ENCODE measurements at places on chromosomes 1 and 21.

DNA sequence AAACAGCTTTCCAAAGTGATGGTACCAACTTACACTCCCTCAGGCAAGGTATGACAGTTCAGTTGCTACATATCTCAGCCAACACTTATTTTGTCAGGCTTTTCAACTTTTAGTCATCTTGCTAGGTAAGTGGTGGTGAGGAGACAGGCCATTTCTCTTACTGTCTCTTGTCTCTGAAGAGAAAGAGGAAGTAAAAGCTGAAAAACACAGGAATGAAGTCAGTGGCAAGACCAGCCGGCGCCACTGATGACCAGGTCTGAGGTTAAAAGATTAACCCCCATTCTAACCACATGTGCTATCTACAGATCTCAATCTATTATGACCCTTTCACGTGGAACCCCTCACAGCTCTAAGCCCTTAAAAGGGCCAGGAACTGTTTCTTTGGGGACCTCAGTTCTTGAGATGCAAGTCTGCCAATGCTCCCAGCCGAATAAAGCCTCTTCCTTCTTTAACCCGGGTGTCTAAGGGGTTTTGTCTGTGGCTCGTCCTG, 4.2 kb downstream of the ADCY10 start:
- no peak for DNase-seq

GRCh38 chr1:162703708-162704107, 71.4 kb downstream of the DDR2 start:
- no peak for DNase-seq

DNA sequence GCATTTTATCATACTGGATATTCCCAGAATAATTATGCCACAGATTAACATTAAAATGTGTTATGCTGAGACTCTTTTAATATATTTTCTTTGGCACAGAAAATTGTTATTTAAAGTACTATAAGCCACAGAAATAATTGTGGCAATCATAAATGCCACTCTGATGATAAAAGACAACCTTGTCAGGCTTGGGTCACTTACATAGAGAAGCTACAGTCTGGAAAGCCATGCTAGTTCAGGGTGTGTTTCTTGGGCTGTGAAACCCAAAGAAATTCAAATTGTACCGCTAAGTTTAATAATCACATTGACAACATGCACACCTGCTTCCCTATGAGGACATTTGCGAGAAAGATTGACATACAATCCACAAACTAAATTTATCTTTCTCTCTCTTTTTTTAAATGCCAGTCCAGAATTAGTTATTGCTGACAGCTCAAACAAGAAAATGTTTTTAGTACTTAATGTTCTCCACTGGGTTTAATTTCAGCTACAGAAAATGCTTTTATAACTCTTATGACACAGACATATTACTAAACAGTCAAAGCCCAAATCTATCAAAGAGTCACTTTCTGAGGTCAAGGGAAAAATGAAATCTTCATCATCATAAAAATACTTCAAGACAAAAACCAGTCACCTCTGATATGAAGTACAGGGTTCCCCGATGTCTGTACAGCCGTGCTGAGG, 38.7 kb downstream of the TTC13 start:
- DNase-seq: no peak

DNA sequence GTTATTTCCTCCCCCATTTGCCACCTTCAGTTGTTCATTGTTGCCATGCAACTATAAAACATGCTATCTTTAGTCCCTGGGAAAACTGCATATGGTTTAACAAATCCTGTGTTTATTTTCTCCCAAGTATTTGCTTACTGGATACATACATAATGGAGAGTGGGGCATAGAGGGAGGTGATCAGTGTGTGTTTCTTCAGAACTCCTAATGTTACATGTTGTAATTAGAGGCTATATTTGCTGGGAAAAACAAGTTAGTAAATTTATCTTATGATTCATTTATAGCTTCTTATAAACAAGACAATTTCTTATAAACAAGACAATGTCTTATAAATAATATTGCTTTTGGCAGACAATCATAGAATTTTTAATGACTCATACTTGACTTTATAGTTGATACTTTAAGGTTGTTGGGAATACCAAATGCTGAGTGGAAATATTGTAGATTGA, 7.3 kb upstream of the GIPC2 start:
- no peak for DNase-seq

GRCh38 chr1:206873603-206874188, 8.3 kb downstream of the IL20 start:
- no peak for DNase-seq

GRCh38 chr1:145858238-145858900, 512 bp downstream of the PIAS3 start:
- no peak for DNase-seq

DNA sequence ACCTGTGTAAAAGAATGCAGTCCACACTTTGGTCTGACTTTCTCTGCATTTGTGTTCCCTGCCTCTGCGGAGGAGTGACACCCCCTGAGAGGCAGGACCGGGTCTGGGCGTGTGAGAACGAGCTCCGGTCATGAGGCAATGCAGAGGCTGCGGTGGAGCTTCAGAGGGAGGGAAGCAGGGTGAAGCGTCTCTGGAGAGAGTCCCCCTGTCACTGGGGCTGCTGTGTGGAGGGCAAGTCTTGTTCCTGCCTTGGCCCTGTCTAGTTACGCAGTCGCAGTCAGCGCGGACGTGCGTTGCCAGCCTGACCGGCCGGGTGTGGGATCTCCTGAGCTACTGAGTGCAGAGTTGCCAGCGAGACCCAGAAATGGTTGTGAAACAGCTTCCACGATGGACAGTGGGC, 48.5 kb downstream of the BACE2 start:
- no peak for DNase-seq

DNA sequence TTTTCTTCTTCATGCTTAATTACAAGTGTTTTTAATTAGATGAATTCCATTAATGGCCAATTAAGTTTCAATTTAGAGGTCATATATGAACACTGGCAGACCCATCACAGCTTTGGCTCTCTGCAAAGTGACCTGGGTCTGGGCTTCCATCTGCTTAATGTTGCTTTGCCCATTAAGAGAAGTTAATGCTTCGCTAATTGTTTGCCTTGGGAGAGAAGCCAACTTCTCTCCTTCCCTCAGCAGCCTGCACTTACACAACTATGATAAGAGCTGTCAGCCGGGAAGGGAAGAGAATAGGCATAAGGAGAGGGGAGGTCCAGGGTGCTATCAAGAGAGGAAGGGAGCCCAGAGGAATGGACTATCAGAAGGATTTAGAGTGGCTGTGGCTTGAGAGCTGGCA, 29.0 kb upstream of the CCDC190 start:
- DNase-seq: no peak

- no peak for DNase-seq
Observed at GRCh38 chr1:93874025-93874651, 4.9 kb downstream of the DNTTIP2 start.

DNA sequence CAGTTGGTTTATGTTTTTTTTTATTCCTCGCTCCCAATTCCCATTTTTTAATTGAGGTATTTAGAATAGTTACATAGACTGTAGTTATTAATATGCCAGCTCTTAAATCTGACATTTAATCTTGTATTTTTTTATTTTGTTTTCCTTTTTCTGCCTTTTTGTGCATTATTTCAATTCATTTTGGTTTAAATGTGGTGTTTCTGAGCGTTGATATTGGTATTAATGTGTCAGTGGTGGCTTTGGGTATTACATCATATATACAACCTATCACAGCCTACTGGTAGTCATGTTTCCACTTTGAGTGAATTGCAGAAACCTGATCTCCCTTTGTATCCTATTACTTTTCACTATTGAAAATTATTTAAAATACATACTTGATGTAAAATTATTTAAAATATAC, 1027.3 kb downstream of the KCNT2 start:
- no peak for DNase-seq

GRCh38 chr21:31537872-31538576, 121.5 kb upstream of the SOD1 start:
- no peak for DNase-seq

- DNase-seq: no peak
Observed at GRCh38 chr1:47676311-47677054, 238.6 kb downstream of the FOXD2 start.

DNA sequence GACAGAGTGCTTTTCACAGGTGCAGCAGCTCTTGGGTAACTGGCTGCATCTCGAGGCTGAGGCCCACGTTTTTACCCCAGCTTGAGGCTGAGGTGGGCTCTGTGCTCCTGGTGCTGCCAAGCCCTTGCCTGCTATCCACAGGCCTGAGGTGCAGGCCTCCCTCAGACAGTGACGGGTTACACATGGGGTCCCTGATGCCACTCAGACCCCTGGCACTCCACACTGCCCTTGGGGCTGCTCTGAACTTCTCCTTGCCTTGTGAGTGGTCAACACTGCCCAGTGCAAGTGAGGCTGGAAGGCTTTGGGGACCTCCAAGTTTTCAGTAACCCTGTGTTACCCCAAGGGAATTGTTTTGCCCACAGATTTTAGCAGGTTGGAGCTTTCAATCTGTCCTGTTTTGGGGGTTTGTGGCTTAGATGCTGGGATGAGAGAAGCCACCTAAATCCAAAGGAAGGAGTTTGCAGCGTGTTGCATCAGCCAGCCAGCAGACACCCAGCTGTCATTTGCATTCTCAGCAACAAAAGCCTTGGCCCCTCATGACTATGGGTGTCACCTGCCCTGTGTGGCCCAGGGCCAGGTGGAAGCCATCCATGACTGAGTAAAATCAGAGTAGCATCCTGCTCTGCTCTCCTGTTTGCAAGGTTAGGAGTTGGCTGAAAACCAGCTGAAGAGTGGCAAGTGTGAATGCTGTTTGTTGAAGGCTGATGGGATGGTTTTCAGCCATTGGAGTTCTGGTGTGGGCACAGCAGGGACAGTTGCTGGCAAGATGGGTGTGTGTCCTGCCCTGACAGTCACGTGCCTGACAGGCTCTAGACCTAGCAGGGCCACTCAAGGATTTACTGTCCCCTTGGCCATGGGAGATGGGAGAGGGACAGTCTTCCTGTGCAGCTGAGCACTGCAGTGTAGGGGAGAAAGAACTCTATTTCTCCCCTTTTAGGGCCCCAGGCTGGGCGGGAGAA, 3.2 kb downstream of the RNF187 start:
- no peak for DNase-seq

- no peak for DNase-seq
Observed at GRCh38 chr1:226618380-226618779, 69.8 kb downstream of the STUM start.

DNA sequence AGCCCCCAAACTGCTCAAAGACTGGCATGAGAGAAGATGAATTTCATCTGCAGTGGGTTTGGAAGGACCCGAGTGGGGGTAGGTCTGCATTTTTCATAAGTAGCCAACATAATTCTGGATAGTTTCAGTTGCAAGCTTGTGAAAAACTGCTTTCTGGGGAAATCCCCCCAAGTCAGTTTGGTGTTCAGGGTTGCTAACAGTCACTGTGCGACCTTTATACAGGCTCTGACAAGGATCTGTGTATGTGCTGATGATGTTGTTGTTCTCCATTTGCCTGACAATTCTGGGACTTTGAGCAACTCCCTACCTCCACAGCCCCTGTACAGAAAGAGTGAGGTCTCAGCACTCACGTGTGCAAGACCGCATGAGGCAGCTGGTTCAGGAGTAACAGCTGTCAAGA, 87.9 kb downstream of the SUSD4 start:
- DNase-seq: no peak

GRCh38 chr21:46437096-46437498, 21.6 kb upstream of the DIP2A start:
- no peak for DNase-seq

- no peak for DNase-seq
Observed at GRCh38 chr1:6108937-6109614, 63.4 kb downstream of the KCNAB2 start.

GRCh38 chr1:34587761-34588160, 167.1 kb upstream of the GJB5 start:
- DNase-seq: no peak

DNA sequence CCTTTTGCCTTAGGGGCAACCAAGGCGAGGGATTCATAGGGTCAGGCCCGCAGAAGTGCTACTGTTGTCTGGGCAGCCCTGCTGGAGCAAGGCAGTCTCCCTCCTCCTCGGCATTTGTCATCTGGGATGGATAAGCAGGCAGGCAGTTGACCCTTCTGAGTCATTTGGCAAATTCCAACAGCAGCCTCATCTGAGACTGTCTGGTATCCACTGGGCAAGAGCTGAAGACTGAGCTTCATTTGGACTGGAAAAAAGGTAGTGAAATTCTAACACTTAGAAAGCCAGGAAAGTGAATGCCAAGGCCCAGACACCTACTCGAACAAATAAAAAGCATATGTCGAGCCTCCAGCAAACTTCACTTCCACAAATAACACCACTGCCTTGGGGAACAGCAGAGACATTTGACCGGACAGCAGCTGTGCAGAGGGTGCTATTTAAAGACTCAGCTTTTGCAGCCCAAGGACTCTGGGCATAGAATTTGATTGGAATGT, 4.0 kb upstream of the ZBTB40 start:
- DNase-seq: no peak

DNA sequence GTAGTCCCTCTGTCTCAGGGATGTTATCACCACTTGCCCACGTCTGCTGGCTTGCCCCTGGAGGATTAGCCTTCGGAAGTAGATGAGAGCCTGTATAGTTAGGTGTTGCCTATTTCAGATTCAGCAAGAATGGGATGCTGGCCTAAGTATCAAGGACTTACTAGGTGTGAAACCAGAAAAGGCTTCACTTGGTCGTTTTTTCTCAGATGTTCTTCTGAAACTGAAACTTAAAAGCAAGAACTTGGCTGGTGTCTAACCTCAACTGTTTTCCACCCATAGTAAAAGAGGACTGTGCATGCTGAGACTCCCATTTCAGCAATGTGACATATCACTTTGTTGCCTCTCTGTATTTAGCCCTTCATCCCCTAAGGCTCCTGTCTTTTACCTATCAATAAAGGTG, 67.0 kb upstream of the LRRC53 start:
- no peak for DNase-seq

DNA sequence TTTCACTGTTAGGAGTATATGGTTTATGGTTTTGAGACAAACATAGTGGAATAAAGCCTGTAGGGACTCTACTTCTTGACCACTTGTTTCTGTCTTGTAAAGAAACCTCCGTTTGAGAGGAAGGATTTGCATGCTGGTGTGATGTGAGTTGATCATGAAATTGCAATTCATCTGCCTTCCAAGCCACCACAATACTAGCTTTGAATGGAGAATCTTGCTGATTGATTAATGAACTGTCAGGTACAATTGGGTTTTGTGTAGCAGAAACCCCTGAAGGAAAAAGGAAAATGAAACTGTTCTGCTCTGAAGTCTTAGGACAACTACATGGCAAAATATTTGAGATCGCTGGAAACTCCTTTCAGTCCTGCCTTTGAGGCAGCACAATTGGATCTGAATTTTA, 90.7 kb downstream of the VPS13D start:
- DNase-seq: no peak

All from cortex of kidney (tissue), 1 donor.